ENCODE measurements at places on chromosomes 4 and X.

DNA sequence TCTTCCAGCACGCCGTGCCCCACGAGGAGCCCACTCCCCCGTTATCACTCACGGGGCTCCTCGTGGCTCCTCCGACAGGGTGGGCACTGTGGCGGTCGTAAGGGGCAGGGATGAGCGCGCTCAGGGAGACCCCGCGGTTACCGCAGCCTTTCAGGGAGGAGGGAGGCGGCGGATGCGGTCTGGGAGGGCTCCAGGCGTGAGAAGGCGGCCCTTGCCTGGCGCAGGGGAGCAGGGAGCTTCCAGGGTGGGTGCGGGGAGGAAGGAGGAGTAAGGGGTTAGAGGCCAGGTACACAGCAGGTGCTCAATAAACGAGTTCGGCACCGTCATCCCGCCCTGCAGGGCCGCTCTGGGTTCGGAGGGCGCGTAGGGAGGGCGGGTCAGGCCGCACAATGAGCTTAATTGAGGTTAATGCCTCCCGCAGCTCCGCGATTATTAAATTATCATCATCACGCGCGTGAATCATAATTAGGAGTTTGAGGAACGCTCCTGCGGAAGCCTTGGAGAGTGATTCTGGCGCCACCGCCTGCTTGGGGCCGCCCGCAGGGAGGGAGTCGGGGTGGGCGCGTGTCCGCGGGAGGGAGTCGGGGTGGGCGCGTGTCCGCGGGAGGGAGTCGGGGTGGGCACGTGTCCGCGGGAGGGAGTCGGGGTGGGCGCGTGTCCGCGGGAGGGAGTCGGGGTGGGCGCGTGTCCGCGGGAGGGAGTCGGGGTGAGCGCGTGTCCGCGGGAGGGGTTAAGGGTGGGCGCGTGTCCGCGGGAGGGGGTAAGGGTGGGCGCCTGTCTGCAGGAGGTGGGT, 7.6 kb upstream of the NKX1-1 start:
- DNase-seq: no peak

- no peak for DNase-seq
These were observed 27.8 kb downstream of the TCEAL1 start for GRCh38 chrX:103656617-103657016.

- DNase-seq: no peak
These were observed 133.4 kb downstream of the AREG start for GRCh38 chr4:74578329-74578728.

DNA sequence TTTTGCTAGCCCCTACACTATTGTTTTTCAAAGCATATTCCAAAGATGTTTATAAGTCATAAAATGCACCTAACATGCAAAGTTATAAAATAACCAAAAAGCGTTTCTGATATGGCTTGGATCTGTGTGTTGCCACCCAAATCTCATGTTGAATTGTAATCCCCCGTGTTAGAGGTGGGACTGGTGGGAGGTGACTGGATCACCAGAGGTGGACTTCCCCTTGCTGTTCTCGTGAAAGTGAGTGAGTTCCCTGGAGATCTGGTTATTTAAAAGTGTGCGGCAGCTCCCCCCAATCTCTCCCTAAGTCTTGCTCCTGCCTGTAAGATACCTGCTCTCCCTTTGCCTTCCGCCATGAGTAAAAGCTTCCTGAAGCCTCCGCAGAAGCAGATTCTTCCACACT, 22.8 kb upstream of the SORBS2 start:
- DNase-seq: no peak

GRCh38 chr4:185831125-185831815, 19.3 kb upstream of the SORBS2 start:
- DNase-seq: no peak

GRCh38 chrX:42149765-42150164, 226.4 kb upstream of the CASK start:
- DNase-seq: no peak

DNA sequence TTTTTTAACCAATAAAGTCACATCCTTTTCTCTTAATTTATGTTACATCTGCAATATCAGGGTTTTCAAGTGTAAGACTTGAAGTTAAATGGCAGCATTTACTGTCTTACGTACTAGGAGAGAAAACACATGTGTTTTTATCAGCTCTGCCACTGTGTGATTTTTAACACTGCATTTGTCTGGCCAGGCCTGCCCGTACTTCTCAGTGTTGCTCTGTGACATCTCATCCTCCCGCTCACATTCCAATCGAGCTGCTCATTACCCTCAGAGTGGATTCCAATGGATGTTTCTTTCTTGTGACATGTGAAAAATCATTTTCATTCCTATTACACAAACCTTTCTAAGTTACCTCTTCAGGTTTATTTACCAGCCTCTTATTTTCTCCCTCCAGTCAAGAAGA, 420.3 kb downstream of the FAT4 start:
- DNase-seq: no peak

- no peak for DNase-seq
These were observed 66.7 kb upstream of the MTNR1A start for GRCh38 chr4:186621959-186622553.

GRCh38 chr4:3115637-3116270, 41.3 kb downstream of the HTT start:
- DNase-seq: no peak

DNA sequence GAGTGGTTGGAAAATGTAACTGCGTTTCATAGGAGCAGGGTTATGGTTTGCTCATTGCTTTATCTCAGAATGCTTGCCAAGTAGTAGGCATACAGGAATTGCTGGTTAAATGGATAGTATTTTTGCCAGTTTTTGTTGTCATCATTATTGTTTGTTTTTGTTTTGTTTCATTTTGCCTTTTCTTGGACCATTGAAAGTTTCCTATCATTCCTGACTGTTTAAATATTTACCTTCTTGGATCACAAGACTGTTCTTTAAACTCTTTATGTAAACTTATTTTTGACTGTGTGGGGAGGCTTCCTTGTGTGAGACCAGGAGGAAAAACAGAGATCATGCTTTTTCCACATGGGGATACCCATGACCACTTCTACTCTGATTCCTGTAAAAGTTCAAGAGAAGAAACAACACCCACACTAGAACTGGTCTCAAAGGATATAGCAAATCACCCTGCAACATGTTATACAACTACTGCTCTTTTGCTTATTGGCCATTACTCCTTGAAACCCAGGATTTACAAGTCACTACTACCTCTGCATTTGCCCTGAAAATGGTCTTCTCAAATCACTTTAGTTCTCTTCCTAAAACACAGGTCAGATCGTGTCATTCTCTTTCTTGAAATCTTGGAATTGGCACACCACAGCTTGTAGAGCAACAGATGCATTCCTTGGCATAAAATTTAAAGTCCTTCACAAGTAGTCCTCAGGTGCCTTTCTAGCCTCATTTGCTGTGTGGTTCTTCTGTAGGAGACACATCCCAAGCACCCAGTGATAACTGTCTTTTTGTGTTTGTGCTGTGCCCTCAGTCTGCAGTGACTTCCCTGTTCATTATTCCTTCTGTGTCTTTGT, 51.3 kb downstream of the FNIP2 start:
- no peak for DNase-seq

All from NCI-H2227 treated with DMSO at 0.1 percent for 48 hours (cell line).